ENCODE measurements at places on chromosomes 3 and 15. TPM values are rescaled to one million over a fixed set of nuclear protein-coding genes. Genes with fewer than 3 reads are reported as not detected.

Gene RARB
- 43.8 TPM for total RNA-seq

Gene CHRFAM7A
- 9.0 TPM for total RNA-seq

Gene MFSD1
- 70.7 TPM for total RNA-seq

Gene XCR1
- total RNA-seq, result not detected

Gene MYO1E
- 38.6 TPM for total RNA-seq

Gene FOXL2NB
- total RNA-seq, result 0.59 TPM

Gene SUSD5
- total RNA-seq, result 5.6 TPM

Gene PEX11A
- total RNA-seq, result 15.3 TPM

Gene C3orf70
- total RNA-seq, result 37.7 TPM

Gene GPR87
- total RNA-seq, result not detected

Gene CCR9
- 2.0 TPM for total RNA-seq

Gene CPA3
- total RNA-seq, result 4.5 TPM

Gene LRRC31
- total RNA-seq, result 0.50 TPM

Gene PDE12
- 13.2 TPM for total RNA-seq

Gene XYLB
- 6.9 TPM for total RNA-seq

Gene CAMK2N2
- total RNA-seq, result 9.1 TPM
